ENCODE measurements at places on chromosomes 1 and 21.

DNA sequence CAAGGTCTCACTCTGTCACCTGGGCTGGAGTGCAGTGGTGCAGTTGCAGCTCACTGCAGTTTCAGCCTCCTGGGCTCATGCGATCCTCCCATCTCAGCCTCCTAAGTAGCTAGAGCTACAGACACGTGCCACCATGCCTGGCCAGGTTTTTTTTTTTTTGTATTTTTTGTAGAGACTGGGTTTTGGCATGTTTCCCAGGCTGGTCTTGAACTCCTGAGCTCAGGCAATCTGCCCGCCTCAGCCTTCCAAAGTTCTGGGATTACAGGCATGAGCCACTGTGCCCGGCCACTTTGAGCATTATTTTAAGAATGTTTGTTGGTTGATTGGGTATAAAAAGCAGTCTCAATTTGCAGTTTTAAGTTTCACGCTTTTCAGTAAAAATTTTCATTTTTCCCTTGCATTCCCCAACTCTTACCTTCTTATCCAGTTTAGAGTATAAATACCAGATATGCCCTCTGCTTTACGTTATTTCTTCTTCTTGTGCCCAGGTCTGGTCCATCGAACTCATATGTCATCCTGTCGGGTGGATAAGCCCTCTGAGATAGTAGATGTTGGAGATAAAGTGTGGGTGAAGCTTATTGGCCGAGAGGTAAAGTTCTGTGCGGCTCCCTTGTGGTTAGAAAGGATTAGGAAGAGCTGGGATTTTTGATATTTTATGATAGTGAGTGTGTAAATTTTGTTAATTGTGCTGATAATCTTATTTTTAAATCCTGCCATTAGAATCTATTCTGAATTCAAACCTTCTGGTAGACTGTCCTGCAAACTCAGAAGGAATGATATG lies 36.0 kb downstream of the FABP3 start:
- no peak for DNase-seq

GRCh38 chr1:8987881-8988617 lies 38.2 kb downstream of the SLC2A7 start:
- peak; percentile 37 for DNase-seq

DNA sequence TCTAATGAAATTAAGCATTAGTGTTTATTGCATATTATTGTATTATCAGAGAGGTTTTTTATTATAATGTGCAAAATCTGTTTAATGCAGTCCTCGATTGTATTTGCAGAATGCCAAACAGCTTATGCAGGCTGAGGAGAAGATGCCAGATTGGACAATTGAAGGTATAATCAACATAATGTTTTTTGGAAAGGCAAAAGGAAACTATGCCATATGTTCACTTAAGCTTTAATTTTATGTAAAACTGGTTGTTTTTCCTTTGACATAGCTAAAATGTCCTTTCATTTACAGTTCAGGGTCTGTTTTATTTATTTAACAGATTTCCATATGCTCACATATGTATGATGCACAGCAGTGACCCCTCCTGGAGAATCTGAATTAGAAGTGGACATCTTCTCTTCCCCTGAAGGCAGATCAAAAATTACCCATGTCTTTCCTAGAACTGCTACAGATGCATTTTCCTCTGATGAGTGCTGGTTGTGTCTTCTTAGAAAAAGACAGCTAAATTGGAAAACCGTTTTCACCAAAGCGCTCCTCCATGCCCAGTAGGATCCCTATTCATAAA lies 143.5 kb upstream of the USH2A start:
- DNase-seq: peak; percentile 35

DNA sequence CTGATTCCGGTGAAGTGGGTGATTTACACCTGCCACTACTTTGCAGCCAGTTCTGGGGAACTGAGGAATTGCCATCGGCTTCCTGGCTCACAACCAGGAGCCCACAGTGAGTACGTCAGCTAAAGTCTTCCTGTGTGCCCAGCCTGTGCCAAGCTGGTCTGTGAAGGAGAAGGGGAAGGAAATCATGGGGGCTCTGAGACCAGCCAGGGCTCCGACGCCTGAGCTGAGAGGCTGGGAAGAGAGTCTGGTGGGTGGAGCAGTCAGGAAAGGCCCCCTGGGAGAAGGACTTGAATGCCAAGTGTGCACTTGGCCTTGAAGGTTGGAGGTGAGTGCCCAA lies 1.2 kb downstream of the LURAP1 start:
- DNase-seq: no peak

- no peak for DNase-seq
These were observed 14.7 kb upstream of the KIRREL1 start for GRCh38 chr1:157978586-157979403.

DNA sequence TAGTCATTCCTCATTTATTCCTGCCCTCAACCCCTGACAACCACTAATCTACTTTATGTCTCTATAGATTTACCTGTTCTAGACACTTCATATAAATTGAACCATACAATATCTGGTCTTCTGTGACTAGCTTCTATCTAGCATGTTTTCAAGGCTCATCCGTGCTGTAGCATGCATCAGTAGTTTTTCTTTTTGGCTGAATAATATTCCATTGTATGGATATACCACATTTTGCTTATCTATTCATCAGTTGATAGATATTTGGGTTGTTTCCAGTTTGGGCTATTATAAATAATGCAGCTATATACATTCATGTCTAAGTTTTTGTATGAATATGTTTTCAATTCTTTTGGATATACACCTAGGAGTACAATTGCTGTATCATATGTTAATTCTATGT lies 101.5 kb downstream of the HFM1 start:
- DNase-seq: no peak

DNA sequence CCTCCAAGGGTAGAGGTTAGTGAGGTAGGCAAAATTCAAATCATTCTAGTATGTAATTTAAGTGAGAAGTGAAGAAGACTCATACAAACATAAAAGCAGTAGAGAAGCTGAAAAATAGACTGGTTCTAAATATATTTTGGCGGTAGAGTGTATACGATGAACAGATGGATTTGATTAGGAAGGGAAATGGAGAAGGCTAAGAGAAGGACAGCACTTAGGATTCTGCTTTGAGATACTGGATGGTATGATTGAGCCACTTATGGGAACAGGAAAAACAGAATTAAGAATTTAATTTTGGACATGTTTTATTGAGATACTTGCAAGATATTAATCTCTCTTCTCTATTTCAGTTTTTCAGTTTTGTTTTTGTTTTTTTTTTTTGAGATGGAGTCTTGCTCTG lies 60.1 kb downstream of the EPB41 start:
- peak; percentile 47 for DNase-seq

DNA sequence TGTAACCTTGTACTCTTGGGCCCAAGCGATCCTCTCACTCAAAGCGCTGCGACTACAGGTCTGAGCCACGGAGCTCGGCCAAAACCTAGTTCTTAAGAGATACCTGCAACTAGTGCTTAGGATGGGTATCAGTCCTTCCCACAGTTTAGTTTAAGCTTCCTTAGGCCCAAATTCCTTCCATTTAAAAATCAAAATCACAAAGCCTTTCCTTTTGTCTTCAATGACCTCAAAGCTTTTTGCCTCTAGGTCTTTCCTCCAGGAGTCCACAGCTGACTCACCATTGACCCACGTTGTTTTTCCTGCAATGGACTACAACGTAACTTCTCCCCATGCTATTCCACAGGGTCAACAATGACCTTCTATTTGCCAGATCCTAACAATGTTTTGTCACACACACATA lies 64.0 kb downstream of the APP start:
- no peak for DNase-seq

GRCh38 chr1:93988634-93989350 lies 79.6 kb upstream of the GCLM start:
- peak; percentile 52 for DNase-seq

GRCh38 chr1:109185357-109185756 lies 28.4 kb upstream of the SARS1 start:
- peak; percentile 32 for DNase-seq

DNA sequence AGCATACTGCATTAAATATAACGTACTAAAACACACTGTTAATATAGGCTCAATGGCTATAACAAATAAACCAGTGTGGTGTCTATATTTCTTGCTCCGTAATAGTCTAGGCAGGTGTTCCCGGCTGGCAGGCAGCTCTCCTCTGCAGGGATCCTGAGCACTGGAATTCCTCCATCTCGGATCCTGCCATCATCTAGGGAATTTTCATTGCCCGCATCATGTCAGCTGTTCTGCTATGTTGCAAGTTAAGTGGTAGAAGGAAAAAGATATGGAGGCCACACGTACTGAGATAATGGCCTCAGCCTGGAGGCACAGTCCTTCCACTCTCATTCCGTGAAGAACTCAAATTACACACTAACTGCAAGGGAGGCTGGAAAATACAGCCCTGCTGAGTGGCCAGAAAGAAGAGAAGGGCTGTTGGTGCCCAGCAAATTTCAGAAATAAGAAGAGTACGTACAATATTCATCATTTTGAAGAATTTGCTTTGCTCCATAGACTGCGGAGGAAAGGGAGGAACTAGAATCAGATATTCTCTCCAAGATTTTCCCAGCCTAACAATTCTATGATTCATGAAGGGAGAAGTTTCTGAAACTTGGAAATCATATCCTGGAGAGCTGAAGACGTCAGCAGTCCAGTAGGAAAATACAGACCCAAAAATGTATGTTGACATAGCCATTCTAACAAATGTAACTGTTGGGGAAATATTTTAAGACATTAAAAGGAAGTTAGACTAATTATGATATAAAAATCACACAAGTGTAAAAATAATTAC lies 263.3 kb downstream of the MRPL39 start:
- DNase-seq: peak; percentile 33

DNA sequence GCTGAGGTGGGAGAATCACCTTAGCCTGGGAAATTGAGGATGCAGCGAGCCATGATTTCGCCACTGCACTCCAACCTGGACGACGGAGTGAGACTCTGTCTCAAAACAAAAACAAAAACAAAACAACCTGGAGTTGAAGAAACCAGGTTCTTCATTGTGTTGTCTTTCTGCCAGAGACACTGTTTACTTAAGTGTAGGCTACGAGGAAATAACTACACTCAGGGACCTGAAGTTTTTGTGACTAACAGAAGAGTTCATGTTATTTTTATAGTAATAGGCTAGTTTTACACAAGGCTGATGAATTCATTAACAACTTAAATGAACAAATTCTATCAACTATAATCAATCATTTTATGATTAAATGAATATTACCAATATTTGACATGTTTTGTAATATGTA lies 98.5 kb upstream of the MPC2 start:
- DNase-seq: no peak

DNA sequence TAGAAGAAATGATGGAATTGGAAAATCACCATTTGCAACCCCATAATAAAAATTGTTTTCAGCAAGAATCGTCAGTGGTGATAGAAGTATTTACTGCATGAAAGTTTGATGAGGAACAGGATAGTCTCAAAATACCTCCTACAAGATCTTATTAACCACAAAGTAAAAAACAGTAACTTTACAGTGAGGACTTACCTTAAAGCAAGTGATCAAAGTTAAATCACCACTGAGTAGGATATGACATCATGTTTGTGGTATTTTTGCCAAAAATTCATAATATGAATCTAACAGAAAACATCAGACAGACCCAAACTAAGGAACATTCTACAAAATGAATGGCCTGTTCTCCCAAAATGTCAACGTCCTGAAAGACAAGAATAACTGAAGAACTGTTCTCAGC lies 19.9 kb downstream of the ALDH9A1 start:
- DNase-seq: no peak

GRCh38 chr21:46666941-46667740 lies 31.7 kb downstream of the PRMT2 start:
- peak; percentile 12 for DNase-seq

- no peak for DNase-seq
These were observed 5.5 kb downstream of the CLCA4 start for GRCh38 chr1:86552376-86552775.

DNA sequence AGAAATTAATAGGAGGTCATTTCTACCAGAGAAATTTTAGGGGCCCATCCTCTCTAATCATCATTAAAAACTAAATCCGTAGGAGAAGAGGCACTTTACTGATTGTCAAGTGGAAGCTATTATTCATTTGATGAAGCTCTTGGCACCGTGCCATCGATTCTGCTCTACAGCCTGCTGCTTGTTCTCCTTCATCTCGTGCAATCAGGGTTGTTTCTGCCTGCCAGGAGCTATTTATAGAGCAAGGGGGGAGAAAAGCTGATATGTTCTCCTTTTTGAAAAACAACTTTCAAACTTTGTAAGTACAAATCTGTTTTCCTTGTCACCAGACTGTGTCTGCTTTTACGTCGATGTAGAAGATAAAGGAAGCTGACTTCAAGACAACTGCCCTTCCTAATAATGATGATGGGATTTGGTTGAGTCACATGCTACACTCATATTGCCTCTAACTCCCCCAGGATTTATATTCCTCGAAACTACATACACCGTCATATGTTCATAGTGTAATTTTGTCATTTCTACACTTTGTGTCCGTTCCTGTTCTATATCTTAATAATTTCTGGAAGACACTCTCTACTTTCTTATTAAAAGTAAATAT lies 169.6 kb upstream of the LHX8 start:
- peak; percentile 17 for DNase-seq

GRCh38 chr1:236759252-236759859 lies 35.7 kb upstream of the MTR start:
- peak; percentile 49 for DNase-seq

DNA sequence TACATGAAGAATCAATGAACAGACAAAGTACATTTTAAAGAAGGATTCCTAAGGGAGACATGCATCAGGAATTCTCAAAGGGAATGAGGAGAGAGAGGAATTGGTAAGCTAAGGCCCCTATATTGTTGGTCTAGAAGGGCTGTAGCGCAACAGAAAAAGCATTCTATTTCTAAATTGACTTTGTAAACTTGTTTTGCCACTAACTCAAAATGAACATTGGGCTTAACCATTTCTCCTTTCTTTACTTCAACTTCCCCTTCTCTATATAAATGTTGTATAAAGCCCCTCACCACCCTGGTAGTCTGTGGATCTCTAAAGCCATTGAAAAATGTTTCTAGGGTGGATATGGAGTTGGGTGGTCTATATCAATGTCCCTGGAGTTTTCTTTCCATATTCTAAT lies 20.4 kb upstream of the OR6N2 start:
- no peak for DNase-seq

Measured in fibroblast of skin of back (primary cell).